Amygdala (tissue), 56 donors: ENCODE measurements at places on chromosomes 11 and 22.

DNA sequence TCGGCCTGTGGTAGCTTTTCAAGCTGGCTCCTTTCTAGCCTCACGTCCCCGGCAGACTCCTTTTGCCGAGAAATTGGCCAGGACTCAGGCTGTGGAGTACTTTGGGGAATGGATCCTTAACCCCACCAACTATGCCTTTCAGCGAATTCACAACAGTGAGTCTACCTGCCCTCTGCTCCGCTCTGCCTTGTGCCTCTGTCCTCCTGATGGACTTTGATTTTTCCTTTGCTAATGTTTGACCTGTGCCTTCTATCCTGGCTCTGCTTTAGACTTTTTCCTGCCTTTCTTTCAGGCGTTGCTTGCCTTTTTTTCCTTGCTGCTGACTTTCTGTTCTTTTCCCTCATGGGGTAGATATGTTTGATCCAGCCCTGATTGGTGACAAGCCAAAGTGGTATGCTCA is 12.5 kb downstream of the MADD start:
- DNase-seq: no peak

DNA sequence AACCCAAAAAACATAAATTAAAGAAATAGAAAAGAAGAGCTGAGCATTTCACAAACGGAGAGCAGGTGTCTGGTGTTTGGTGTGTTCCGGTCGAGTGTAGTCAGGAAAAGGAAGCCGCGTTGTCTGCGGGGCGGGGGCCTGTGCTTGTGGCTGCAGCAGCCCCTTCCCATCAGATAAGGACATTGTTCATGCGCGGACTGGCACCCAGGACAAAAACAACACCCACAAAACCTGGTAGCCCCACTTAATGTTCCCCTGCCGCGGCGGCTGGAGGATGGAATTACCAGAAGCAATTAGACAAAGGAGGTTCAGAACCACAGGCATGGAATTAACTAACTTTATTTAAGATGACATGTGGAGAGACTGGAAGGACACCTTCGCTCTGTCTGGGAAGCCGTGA is 29.9 kb downstream of the KRTAP5-5 start:
- DNase-seq: no peak

DNA sequence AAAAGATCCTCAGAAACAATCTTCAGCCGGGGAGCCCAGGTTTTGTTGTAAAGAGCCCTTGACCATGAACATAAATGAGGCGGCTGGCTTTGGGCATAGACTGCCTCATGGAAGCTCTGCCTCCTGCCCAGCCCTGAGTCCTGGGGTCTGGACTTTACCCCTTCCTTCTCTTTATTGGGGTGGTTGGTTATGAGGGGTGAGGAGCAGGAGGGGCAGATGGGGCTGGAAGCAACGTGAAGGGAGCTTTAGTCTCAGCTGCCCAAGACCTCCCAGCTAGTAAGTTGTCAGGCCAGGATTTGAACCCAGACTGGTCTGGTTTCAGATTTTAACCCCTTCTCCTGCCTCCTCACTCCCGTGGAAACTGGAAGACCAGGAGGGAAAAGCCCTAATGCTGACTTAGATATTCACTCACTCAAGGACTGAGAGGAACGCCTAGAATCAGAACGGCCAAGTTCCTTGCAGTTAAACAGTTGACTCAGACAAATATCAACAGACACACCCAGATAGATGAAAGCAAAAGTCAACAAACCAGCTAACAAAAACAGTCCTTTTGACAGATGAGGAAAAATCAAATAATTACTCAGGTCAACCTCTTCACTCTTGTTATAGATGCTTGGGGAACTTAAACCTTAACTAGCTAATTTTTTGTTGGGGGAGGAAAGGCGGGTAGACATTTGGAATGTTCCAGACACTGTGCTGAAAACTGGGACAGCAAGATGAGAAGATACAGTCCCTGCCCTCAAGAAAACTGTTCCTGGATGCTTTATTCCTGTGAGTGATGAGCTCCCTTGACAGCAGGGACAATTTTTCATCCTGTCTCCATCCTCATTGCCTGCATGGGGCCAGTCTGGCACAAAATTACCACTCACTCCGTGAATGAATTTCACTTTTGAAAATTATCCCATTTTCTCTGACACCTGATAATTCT is 20.8 kb upstream of the ARRB1 start:
- DNase-seq: no peak

DNA sequence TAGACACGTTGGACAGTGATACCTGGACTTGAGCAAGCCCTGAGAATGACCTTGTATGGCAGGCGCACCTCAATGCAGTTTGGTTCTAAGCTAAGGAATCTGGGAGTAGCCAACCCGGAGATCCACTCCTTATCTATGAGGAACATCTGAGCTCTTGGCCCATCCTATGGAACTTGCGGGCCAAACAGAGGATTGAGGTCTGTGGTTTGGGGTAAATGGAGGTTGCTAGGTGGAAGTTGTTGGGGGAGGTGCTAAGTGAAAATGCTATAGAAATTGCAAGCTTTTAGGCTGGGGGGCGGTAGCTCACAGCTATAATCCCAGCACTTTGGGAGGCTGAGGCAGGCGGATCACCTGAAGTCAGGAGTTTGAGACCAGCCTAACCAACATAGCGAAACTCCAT is 8.9 kb downstream of the GDPD5 start:
- DNase-seq: no peak

DNA sequence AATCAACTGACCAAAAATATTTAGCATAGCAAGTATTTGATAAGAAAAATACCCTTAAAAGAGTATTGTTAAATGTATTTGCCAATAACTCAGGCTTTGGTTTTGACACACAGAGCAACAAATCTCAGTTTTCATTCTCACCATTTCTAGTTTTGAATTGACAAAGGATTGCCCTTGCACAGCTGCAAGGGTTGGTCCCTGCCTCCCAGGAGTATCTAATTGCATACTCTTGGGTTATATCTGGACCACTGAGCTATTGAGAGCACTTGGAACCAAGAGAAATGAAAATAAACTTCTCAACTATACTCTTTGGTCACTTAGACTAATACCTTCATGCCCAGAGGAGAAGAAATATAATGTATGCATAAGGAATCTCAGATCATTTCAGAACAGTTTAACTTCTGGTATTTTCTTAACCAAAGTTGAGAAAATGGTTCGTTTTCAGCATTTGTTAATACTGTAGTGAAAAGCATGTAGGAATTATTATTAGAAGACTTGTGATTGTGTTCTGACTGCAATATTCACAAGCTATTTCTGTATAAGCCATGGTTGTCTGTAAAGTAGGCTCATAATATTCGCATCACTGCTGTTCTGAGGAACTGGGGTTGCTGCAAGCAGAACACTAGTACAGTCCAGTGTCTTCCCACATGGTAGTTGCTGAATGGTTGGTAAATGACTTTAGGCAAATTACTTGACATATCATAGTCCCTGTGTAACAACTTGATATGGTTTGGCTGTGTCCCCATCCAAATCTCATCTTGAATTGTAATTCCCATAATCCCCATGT is 7.9 kb downstream of the C2CD3 start:
- no peak for DNase-seq

DNA sequence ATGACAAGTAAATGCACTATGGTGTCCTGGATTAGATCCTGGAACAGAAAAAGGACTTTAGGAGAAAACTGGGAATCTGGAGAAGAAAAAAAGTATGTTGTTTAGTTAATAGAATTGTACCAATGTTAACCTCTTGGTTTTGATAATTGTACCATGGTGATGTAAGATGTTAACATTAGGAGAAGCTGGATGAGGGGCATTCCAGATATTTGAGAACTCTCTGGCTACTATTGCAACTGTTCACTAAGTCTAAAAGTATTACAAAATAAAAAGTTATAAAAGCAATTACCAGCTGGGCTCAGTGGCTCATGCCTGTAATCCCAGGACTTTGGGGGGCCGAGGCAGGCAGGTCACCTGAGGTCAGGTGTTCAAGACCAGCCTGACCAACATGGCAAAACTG is 66.5 kb downstream of the EXT2 start:
- DNase-seq: no peak

DNA sequence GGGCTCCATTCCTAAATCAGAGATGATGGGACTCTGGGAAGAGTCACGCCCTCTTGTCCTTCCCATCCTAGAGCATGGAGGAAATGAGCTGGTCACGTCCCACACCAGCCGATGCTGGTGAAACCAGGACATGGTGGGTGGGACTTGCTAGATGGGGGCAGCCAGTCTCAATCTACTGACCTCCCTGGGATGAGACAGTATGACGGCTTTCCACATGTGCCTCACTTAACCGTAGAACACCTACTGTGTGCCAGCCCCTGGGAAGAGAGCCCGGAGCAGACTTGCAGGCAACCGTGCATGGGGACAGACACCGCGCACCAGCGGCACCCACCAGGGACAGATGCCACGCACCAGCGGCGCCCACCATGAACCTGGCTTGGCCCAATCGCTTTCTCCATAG is 3.8 kb downstream of the OSBPL5 start:
- DNase-seq: no peak

GRCh38 chr11:35897019-35897418 is 46.8 kb upstream of the LDLRAD3 start:
- no peak for DNase-seq

- no peak for DNase-seq
Observed at GRCh38 chr22:24208012-24208749, 26.9 kb downstream of the SUSD2 start.

DNA sequence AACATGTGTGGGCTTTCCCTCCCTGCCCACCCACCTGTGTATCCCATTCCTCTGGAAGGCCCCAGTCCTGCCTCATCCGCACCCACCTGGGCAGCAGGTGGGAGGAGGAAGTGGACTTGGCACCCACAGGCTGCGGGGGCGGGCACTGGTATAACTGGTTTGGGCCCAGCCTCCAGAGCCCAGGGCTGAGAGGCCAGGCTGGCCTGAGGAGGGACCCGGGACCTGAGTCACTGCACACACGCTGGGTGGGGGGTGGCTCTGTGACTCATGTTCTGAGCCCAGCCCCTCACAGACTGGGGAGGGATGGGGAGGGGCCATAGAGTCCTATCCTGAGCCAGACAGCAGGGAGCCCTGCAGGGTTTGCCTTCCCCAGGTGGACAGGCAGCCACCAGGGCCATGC is 16.7 kb downstream of the PHLDA2 start:
- no peak for DNase-seq

DNA sequence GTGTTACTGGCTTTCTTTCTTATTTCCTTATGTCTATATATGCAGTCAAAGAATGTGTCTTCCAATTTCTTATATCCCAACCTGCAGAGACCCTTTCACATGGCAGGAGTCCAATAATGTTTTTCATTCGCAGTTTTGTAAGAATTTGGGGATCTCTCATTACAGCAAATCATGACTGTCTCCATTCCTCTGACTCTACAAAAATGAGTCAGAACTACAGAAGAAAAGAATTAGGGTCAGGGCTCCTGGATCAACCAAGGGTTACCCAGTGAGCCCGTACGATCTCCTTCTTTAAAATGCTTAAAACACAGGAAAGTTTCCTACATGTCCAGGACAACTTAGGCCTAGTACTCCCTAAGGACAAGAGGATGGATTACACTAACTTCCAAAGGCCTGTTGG is 42.2 kb downstream of the RPUSD4 start:
- no peak for DNase-seq

DNA sequence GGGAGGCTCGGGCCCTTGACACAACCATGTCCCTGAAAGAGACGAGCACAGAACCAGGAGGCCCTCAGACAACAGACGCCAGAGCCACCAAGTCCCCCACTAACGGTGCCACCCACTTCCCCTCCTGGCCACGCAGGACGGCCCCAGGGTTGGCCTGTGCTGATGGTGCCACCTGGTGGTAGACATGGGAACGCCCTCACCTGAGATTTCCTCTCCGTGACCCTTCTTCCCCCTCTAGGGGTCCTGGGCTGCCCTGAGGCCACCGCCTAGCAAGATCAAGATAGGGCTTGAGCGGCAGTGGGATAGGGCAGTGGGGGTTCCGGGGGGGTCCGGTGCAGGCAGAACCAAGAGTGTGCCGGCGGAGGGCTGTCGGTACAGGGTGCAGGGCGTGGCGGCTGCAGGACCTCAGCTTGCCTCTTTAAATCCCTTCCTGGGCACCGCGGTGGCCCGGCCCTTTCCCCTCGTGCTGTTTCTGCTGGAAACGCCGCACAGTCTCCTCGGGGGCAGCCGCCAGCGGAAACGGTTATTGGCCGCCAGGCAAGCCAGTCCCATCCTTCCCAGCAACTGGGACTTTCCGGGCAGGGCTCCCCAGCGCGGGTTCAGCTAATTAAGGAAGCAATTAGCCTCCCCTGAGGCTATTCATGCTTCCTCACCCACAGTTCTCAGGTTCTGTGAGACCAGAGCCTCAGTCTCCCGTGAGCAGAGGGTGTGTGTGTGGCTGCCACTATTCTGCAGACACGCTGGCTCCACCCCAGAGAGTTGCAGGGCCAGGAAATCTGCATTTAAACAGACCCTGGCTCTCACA is 5.5 kb upstream of the NFAM1 start:
- no peak for DNase-seq

- no peak for DNase-seq
Observed at GRCh38 chr22:49887702-49888101, 30.5 kb downstream of the ALG12 start.

DNA sequence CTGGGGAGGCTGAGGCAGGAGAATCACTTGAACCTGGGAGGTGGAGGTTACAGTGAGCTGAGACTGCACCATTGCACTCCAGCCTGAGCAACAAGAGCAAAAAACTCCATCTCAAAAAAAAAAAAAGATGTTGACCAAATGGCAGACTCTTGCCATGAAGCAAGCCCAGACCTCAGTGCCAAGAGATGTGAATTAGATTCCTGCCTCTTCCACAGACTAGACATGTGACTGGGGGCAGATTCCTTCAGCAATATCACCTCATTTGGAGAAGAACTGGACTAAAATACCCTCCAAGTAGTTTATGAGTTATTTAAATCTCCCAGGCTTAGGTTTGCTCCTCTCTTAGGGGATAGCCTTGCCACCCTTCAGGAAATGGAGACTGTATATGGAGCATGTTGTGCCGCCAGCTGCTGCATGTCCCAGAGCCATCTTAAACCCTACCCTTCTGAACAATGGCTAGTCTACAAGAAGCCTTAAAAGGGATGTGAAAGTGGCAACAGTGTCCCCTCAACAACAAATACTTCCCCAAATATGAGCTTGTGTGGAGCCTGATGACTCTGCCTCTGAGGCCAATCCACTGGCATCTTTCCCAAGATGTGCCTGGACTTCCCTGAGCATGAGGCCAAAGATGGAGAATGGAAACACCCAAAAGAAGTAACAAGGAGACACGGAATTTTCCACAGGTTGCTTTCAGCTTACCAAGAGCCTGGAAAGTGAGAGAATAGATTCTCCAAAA is 763 bp upstream of the MS4A7 start:
- DNase-seq: no peak

DNA sequence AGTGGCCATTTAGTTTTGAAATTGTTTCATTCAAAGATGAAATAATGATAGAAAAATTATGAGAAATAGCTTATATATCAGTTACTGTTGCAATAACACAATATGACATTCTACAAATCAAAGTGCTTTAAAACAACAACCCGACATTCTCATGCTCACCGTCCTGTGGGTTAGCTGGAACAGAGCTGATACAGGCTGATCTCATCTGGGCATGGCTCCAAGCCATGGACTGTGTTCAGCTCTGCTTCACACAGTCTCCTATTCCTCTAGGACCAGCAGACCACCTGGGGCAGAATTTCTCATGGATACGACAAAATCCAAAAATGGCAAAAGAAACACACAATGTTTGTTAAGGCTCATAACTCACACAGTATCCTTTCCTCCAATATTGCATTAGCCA is 178.6 kb downstream of the CNTN5 start:
- DNase-seq: no peak
